ENCODE measurements at places on chromosomes 2 and 18.

DNA sequence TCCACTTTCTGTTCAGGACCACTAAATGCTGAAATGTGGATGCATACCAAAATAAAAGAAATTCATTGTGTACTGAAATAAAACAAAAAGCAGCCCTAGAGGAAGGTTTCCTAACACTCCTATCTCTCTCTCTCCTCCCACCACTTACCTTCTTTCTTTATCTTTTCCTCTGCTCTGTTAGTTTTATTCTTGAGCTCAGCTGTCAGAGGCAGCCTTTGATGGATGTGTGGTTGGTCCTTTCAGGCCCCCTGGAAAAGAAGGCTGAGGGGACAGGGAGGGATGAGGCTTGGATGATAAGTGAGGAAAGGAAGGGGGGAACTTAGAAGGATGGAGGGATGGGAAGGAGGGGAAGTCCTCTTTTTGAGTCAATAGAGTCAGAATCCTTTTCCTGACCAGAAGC lies 47.6 kb downstream of the DHRS9 start:
- no peak for DNase-seq

- DNase-seq: no peak
These were observed 50.7 kb downstream of the RNF152 start for GRCh38 chr18:61842146-61842545.

GRCh38 chr2:57617318-57617717 lies 429.3 kb upstream of the VRK2 start:
- no peak for DNase-seq

GRCh38 chr18:72848503-72849237 lies 19.1 kb downstream of the NETO1 start:
- no peak for DNase-seq

- no peak for DNase-seq
These were observed 44.7 kb upstream of the KIDINS220 start for GRCh38 chr2:8882094-8882493.

DNA sequence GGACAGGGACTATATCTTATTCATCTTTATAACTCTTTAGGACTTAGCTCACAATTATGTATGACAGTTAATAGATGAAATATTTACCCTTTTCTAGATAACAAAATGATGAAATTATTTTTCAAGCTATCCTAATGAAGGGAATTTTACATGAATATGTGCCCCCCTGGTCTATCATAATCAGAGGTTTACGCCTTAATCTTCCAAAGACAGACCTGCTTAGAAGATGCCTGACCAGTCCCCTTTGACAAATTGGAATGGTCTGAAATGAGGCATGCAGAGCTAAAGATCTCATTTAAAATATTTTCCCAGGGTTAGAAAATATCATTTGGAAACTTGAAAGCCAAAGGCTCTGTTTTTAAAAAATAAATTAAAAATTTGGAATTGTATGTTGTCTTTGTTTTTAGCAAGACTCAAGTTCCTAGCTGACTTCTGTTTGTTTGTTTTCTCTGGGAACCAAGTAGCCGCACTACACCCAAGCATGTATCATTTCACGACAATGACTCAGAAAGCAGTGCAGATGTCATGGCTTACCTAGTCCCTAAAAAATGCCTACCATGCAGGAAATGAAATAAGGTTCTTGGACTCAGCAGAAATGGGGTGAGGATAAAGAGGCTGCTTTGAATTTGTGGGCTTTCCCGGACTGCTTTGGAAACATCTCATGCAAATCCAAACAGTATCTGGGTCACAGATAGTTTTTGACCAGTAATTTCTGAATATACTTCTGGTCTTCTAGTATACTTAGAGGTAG lies 162.1 kb downstream of the ZEB2 start:
- DNase-seq: no peak

- no peak for DNase-seq
These were observed 1196.9 kb upstream of the CHAC2 start for GRCh38 chr2:52570716-52571115.

DNA sequence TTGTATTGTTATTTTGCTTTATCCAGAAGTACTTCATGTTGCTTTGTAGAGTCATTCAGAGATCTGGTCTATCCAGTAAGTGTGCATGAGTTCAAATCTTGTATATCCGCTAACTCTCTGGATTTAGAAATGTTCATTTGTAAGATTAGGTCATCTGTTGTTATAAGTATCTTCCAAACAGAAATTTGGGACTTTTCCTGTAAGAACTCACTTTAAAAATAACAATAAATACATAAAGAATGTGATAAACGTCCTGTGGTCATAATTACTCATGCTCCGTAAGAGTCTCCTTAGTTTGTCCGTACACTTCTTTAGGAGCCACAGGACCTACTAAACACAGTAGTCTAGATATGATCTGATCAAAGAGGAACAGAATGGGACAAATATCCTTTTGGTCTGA lies 699.9 kb upstream of the SLC8A1 start:
- no peak for DNase-seq

All from renal pelvis (tissue), 12 donors.